ENCODE measurements at places on chromosomes 5 and 9.

DNA sequence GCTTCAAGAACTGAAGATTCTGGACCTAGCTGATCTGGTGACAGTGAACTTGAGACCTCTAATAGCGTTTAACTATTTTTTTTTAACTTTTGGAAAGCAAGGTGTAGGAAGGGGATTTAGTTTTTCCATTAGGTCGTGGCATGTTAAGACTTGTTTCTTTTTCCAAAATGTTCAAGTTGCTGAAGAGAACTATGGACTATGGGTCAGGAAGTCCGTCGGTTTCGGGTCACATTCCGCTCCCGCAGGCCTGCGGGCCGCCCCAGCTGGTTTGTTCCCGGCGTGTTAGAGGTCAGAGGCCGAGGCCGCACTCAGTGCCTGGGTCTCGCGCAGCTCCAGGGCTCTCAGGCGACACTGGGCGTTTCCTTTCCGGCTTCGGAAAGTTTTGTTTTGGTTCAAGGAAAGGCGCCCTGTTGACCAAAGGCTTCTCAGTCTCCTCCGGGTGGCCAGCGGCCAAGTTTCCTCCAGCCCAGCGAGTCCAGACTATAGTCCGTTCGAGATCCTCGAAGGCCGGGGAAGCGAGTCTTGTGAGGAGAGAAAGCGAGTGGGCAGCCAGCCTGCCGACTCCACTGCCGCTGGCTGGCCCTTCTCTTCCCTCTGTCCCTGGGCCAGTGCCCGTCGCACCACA lies 586 bp upstream of the FCHO2 start:
- DNase-seq: no peak

GRCh38 chr5:137791387-137791786 lies 37.2 kb upstream of the HNRNPA0 start:
- no peak for DNase-seq

- DNase-seq: no peak
Measured at GRCh38 chr9:125805057-125805456, 57.9 kb downstream of the PBX3 start.

- DNase-seq: no peak
Measured at GRCh38 chr5:125199373-125199772, 452.9 kb upstream of the ZNF608 start.

- DNase-seq: no peak
Measured at GRCh38 chr5:59342181-59342580, 551.3 kb downstream of the PDE4D start.

DNA sequence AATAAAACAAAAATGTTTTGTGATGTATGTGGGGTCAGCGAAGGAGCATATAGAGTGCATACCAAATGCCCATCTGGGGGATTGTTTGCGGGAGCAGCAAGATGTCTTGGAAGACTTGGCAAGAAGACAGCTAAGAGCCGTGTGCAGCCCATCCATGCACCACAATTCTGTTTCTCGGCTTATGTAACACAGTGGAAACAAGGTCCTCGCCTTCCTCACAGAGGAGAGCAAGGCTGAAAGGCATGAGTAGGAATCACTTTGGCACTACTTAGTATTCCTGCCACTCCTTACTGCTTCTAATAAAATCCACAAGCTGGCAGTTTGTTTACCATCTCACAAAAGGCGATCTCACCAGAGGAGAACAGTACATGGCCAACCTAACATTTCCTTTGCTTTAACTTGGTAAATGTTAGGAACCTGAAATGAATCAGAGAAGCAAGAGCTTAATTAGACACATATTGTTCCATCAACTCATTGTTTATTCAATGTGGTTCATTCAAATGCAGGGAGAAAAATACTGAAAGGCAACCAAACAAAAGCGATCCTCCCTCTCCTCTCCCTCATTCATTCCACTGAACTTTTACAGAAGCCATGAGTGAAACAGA lies 648.1 kb downstream of the ACTL7B start:
- DNase-seq: no peak

DNA sequence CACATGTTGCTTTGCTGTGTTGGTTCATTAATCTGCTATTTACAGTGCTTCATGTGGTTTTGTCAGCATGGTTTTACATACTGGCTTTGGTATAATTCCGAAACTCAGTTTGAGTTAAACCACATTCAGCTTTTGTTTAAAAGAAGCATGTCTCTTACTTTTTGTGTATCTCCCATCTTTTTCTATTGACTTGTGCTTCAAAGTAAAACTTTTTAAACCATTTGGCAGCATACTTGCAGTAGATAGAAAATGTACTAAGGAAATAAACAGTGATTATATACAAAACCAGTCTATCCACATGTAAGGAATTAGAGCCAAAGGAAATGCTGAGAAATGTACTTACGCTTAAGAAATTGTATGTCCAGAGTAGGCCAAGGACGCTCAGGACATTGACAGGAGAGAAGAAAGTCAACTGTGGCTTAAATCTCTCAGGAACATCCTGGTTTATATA lies 286.9 kb downstream of the ARHGEF28 start:
- DNase-seq: no peak

DNA sequence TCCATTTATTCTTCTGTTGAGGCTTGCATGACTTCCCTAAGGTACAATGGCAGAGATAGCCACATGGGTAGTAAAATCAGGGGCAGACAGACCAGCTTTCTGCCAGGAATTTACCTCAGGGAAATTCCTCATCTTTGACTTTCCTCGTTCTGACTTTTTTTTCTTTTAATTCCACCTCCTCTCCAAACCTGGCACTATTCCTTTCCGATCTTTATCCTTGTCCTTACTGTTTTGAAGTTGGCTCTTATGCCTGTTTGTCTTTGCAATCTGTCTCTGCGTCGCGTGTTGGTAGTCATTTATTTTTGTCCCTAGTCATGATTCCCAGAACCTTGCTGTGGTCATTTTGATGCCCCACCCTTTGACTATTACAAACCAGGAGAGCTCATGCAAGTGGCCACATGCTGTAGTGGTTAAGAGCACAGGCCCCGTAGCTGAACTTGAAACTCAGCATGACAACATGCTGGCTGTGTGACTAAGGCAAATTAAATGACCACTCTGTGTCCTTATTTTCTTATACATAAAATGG lies 19.0 kb downstream of the TMC1 start:
- DNase-seq: no peak

DNA sequence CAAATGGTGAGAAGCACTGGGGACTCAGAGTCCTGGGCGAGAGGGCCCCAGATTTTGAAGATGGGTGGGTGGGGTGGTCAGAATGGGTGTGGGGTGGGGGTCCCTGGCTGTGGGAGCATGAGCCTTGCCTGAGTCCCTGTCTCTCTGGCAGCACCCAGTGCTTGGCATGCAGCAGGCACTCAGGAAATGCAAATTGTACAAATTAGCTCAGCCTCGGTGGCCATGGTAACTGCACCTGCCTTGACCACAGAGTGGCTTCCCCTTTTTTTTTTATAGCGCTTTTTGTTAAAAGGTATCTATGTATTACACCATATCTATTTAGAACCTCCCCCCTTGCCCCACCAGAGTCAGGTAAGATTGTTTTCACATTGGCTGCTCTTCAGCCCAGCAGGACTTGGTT lies 19.2 kb upstream of the PITX1 start:
- DNase-seq: no peak

- DNase-seq: no peak
Measured at GRCh38 chr9:92759446-92759845, 5.2 kb downstream of the BICD2 start.

GRCh38 chr5:120794121-120794520 lies 330.0 kb downstream of the PRR16 start:
- DNase-seq: no peak

DNA sequence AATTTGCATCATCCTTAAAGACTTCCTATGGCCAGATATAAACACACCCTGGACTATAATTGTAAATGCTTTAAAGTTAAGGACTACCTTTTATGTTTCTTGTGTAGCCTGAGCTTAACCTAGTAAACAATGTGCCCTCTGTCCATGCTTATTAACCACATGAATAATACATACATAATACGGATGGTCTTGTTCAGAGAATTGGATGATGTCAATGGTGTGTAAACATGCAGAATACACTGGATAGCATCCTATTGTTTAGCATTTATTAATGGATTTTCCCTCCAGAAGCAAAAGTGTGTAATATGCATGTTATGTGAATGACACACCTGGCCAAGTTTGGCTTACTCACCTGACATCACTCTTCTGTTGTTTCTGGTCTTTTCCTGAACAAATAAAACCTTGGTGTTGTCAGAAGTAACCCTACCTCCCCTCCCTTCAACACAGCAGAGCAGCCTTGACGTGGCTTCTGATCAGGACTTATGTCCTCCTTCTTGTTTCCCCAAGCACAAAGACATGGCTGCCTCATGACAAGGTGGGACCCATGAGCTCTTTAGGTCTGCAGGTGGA lies 517.9 kb downstream of the MTRR start:
- no peak for DNase-seq

GRCh38 chr9:120443489-120443888 lies 136.5 kb downstream of the CDK5RAP2 start:
- no peak for DNase-seq

- DNase-seq: no peak
Measured at GRCh38 chr5:141525653-141526052, 36.8 kb downstream of the PCDHGC5 start.

DNA sequence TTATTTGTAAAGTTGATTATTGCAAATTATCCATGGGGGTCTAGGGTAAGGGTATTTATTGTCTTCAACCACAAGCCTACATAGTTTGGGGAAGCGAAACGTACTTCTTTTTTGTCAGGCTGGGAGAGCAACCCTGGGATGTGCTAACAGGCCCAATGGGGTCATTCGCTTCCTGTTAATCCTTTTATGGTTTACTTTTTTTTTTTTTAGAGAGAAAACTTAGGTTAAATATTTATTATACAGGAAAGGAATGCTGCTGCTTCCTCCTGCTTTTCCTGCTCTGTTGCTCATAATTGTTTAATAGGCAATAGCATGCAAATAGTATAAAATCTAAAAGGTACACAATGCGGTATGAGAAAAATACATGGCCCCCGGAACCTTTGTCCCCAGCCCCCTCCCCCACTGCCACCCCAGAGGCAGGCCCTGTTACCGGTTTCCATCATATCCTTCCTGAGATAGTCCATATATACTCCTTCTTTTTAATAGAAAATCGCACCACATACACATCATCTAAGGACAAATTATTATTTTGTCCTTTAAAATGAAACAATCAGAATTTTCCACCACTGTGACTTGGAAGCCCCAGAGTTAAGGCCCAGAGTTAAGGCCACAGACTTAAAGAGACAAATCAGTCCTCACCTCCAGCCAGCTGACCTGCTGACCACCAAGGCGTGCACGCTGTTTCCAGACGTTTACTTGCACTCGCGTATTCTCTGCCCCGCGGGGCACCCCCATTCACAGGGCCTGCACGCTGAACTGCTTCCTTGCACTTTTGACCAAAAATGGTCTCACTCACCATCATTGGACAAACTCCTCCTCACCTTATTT lies 83.9 kb downstream of the NDFIP1 start:
- no peak for DNase-seq

GRCh38 chr9:16062542-16063240 lies 509.8 kb downstream of the CCDC171 start:
- DNase-seq: no peak

DNA sequence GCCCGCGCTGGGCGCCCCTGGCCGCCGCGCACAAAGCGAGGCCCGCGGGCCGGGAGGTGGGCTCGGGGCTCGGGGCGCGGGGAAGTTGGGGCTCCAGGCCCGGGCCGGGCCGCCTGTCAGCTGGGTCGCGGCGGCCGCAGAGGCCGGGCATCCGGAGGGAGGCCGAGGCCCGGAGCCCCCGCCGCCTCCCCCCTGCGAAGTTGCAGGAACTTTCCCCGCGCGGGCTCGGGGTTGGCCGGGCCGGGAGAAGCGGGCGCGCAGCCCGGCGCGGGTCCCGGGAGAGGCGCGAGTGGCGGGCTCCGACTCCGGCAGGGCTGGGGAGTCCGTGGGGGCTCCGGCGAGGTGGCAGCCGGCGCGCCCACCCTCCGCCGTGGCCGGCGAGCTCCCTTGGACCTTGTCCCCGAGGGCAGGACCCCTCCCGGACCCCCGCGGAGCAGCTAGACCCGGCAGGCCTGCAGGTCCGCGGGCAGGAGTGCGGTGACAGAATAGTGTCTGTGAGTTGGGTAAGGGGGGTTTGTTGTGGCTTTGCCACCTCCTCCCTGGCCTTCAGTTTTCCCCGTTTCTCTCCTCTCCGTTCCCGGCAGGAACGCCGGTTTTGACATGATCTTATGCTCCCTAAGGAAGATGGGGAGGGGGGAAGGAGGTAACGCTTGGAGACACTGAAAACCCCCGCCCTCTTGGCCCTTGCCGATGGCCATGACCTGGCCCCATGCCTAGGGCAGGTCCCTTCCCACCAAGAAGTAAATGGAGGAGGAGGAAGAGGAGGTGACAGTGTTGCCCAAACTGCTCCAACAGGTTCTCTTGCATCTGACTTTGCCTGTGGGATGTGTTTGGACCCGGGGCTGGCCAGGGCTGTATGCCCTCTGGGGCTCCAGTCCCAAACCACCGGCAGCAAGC lies 942 bp downstream of the PHF2 start:
- no peak for DNase-seq

DNA sequence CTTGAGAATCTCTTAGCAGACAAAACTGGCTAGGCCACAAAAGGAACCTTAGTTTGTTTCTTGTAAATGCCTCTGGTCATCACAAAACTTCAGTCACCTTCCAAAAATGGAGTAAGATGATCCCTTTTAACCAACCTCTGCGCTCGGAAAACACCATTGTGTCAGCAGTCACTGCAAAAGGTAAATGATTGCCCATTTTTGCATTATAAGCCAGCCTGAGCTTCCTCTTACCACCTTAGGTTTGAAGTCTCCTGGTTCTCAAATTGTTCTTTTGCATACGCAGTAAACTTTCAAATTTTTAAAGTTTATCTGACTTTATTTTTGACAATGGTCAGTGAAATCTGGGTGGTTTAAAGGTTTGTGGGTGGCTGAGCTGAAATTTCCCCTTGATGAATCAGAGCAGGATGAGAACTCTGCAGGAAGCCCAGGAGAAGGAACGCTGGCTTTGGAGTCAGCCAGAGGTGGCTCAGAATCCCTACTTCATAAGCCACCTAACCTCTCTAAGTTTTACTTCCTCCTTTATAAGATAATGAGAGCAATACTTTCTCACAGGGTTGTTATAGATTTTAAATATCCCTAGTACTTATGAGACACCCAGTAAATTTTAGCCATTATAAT lies 131.4 kb downstream of the MED10 start:
- DNase-seq: no peak

DNA sequence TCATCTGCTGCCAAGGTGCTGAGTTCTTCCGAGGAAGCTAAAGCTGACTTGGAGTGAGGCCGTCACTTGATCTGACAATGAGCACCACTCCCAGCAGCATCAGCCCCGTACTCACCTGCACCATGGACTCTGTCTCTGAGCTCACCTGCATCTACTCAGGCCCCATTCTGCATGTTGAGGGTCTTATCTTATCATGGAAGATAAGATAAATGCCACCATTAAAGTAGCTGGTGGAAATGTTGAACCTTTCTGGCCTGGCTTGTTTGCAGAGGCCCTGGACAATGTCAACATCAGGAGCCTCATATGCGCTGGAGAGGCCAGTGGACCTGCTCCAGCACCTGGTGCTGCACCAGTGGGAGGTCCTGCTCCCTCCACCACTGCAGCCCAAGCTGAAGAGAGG lies 35.0 kb upstream of the HMGCS1 start:
- no peak for DNase-seq

DNA sequence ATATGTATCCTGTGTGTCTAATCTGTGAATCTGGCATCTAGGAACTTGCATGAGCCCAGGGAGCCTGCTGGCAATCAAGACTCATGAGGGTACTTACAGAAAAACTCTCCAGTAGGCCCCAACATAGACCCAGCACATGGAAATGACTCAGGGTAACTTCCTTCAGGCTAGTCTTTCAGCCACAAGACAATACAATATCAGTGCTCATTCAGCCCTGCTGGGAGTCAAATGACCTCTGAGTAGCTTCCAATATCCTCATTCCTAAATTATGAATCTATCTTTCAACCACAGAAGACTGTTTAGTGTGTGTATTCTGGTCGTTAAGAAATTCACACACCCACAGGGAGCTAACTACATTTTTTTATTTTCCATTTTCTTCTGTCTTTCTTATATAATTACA lies 1273.0 kb downstream of the EFNA5 start:
- no peak for DNase-seq
